ENCODE measurements at places on chromosomes 12 and 14. TPM values are rescaled to one million over a fixed set of nuclear protein-coding genes. Genes with fewer than 3 reads are reported as not detected.
A peak's percentile ranks its signal among the peaks of the same experiment; 100 is the strongest.

- DNase-seq, result peak; percentile 78
Observed at GRCh38 chr12:52082026-52082668, 2.6 kb downstream of the SMIM41 start.

- DNase-seq, result no peak
Observed at GRCh38 chr14:24700511-24700910, 66.5 kb upstream of the GZMB start.

DNA sequence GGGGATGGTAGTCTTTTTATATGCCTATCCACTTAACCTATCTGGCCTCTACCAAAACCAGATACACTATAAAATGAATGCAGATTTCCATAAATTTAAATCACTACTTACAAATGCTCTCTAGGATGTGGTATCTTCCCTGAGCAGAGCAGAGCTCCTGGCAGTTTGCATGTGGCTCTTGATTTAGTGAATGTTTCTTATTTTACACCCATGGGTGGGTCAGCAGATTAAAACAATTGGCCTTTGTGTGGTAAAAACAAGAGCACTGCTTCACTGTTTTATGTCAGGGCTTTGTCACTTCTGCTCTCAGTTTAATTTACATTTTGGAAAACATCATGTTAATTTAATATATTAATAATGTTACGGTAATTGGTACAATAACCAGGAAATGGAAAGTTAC lies 5.5 kb downstream of the TAS2R19 start:
- DNase-seq, result no peak

GRCh38 chr12:88553941-88554658 lies 26.2 kb downstream of the KITLG start:
- no peak for DNase-seq

DNA sequence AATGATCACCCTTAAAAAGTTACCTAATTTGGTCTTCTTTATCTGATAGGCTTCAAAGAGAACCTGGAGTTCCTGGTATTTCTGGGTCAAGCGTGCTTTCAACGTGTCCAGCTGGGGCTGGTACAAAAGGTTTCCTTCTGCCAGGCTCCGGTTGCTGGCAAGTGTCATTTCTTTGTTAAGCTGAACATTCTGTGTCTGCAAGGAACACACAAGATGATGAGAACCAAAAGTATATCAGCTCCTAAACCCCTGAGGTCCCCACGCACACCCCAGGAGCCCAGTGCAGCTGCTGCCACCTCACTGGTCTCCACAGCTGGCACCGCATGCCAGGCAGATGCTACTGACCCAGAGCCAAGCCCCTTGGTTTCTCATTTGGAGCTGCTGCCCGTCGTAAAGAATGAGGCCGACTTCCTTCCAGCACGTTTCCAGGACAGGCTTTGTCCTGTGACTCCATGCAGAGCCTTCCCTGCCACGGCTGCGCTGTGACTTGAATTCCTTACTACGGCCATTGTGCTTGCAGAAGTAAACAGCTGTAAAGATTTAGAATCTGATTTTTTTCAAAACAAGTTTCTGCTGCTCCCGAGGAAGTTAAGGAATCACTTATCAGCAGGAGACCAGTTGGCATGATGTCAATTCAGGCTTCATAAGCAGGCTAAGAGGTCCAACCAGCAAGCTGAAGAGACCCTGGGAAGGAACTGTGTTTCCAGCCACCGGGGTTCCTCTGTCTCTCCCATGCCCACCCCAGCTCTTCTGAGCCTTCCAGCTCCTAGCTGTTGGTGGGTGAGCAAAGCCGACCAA lies 24.9 kb downstream of the VPS37B start:
- DNase-seq, result no peak

Gene RNF212B
- polyA plus RNA-seq, result 0.62 TPM

Gene SLC38A4
- 10.3 TPM for polyA plus RNA-seq

Gene WIF1
- polyA plus RNA-seq, result 0.43 TPM

GRCh38 chr14:80358112-80358511 lies 146.8 kb upstream of the DIO2 start:
- DNase-seq, result no peak

GRCh38 chr14:26599291-26599690 lies 1.5 kb upstream of the NOVA1 start:
- no peak for DNase-seq

Gene GPR137C
- polyA plus RNA-seq, result 2.4 TPM

Gene ZNF641
- polyA plus RNA-seq, result 14.8 TPM

Gene IFNG
- polyA plus RNA-seq, result not detected

- DNase-seq, result no peak
Observed at GRCh38 chr12:27193854-27194544, 50.1 kb upstream of the STK38L start.

GRCh38 chr14:94121485-94121884 lies 7.9 kb downstream of the IFI27L2 start:
- no peak for DNase-seq

DNA sequence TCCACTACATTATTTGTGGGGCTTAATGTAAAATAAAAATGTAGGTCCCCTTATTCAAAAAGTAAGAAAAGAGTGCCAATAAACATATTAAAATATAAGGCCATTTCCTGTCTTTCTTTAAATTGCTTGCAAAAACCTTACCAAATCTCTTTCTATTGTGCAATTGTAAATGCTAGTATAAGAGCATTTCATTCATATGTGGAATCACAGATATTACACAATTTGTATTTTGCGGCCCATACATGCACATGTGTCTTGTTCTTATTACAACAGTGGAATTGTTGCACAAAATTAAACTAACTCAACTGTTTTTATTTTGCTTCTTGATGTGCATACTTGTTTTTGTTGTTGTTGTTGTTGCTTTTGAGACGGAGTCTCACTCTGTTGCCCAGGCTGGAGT lies 20.1 kb upstream of the CRADD start:
- DNase-seq, result no peak

Gene HOTAIR
- 7.6 TPM for polyA plus RNA-seq

GRCh38 chr12:44457465-44457864 lies 418.6 kb downstream of the NELL2 start:
- DNase-seq, result no peak

DNA sequence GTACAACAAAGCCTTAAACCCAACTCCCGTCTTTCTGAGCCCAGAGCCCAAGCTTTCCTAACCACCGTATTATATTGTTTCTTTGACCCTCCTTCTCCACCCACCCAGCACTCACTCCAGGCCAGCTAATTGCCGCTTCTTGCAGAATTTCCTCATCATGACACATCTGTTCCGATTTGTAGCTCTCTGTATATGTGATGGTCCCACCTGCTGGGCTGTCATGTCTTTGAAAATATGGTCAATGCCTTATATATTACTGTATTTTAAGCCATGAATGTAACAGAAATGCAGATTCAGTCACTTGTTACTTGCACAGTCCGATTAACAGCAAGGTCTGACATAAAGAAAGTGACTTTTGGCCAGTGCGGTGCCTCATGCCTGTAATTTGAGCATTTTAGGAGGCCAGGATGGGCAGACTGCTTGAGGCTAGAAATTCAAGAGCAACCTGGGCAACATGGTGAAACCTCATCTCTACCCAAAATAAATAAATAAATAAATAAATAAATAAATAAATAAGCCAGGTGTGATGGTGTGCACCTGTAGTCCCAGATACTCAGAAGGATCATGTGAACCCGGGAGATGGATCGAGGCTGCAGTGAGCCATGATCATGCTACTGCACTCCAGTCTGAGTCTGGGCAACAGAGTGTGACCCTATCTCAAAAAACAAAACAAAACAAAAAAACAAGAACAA lies 359.8 kb downstream of the ATP23 start:
- no peak for DNase-seq

DNA sequence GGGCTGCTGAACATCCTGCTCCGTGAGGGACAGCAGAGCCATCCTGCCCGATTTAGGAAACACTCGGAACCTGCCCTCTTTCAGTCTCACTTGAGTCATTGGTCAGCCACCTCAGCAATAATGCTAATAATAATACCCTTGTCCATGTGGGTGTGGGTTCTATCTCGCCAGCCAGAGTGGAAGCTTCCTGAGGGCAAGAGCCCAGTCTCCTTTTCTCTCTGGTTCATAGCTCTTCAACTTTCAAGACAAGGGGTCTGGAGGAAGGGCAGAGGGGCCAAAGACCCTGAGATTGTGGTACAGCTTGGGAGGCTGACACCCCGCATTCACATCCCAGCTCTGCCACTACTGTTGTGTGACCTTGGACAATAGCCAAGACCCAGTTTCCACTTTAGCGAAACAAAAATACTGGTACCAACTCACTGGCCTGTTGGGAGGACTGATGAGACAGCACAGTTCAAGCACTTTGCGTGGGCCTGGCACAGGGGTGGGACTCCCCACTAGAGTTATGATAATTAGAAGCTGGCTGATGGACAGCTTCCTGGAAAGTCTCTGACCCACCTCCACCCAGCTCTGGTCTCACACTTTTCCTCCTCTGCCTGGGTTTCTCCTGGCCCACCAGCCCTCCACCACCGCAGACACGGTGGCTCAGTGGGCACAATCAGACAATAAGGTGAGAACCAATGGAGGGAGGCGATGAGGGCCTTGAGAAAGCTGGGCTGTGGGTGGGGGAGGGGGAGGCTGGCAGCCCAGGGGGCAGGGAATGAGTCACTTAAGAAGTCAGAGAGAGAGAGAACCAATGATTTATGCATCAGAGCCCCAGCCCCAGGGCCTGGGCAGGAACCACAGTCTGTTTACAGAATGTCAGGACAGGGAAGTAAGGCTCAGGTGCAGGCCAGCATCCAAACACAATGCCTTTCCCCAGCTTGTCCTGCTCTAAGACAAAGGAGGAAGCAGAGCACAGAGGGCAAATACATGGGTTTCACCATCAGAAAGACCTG lies 9.6 kb downstream of the FAIM2 start:
- DNase-seq, result no peak

DNA sequence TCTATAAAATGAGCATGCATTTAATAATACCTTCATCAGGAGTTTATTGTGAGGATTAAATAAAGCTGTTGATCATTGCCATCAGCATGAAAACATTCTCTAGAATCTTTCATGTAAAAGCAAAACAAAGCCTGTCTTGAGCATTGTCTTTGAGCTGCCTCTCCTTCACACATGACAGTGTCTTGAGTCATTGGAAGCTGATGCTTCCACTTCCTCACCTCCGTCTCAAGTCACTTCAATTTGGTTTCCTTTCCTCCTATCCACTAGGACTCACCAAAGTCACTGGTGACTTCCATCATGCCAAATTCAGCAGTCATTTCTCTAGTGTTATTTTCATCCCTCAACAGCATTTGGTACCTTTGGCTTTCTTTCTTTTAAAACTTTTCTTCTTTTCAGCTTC lies 31.6 kb upstream of the MYBPC1 start:
- DNase-seq, result no peak

Gene KRT2
- 0.08 TPM for polyA plus RNA-seq

Data from hindlimb muscle (tissue), 1 donor.